ENCODE measurements at places on chromosomes 3 and 15. TPM values are rescaled to one million over a fixed set of nuclear protein-coding genes. Genes with fewer than 3 reads are reported as not detected.

The REC114 gene
- total RNA-seq: not detected

The IFT80 gene
- 25.8 TPM for total RNA-seq

The ARNT2 gene
- total RNA-seq: 6.6 TPM

The ISLR gene
- total RNA-seq: 53.0 TPM

The CBLB gene
- total RNA-seq: 33.6 TPM

The WDR82 gene
- total RNA-seq: 71.0 TPM

The ITIH3 gene
- total RNA-seq: 2.0 TPM

The HYAL1 gene
- 82.4 TPM for total RNA-seq

DNA sequence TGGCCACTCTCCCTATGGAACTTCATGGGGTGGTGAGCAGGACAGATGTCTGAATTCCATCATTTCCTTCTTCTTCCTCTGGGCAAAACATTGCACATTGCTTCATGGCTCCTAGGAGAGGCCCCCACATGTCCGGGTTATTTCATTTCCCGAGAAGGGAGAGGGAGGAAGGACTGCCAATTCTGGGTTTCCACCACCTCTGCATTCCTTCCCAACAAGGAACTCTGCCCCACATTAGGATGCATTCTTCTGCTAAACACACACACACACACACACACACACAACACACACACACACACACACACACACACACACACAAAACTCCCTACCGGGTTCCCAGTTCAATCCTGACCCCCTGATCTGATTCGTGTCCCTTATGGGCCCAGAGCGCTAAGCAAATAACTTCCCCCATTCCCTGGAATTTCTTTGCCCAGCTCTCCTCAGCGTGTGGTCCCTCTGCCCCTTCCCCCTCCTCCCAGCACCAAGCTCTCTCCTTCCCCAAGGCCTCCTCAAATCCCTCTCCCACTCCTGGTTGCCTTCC is 1.9 kb downstream of the RHO start:
- no peak for DNase-seq

- no peak for DNase-seq
Measured at GRCh38 chr15:78453447-78453846, 15.4 kb downstream of the IREB2 start.

DNA sequence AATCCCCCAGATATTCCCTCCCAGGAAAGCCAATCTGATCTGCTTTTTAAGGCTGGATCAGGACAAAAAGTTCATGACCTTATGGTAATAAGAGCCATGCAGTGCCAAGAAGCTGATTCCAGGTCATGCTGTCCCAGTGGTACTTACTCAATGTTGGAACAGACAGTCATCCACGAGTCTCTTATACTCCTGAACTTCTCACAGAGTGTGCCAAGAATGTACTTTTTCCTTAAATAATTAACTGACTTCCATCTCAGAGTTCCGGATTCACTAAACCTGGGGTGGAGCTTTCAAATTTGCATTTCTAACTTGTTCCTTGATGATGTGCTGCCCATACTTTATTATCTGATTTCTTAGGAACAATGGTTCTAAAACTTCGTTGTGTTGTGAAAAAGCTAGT is 3.4 kb upstream of the P3H2 start:
- no peak for DNase-seq

GRCh38 chr3:16668776-16669545 is 63.7 kb upstream of the DAZL start:
- DNase-seq: no peak

DNA sequence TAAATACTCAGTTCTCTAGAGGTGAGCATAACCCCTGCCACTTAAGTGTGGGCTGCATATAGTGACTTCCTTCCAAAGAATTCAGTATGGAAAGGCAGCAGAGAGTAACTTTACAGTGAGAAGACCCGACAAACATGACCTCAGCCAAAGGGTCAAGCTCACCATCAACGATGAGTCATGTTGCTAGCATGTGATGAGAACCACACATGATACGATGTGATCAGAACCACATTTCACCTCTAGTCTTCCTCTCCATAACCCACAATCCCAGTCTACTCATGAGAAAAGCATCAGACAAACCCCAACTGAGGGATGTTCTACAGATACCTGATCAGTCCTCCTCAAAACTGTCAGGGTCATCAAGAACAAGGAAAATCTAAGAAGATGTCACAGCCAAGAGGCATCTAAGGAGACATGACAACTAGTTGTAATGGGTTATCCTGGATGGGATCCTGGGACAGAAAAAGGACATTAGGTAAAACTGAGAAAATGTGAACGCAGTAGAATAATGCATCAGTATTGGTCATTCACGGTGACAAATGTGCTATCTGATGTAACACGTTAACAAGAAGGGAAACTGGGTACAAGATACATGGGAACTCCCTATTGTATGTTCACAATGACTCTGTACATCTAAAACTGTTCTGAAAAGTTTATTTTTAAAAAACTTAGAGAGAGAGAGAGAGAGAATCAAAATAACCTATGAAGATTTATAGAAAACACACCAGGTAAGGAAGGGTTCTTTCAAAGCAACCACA is 28.3 kb downstream of the SEC61A1 start:
- DNase-seq: no peak

GRCh38 chr3:132290833-132291232 is 26.4 kb upstream of the ACP3 start:
- no peak for DNase-seq

DNA sequence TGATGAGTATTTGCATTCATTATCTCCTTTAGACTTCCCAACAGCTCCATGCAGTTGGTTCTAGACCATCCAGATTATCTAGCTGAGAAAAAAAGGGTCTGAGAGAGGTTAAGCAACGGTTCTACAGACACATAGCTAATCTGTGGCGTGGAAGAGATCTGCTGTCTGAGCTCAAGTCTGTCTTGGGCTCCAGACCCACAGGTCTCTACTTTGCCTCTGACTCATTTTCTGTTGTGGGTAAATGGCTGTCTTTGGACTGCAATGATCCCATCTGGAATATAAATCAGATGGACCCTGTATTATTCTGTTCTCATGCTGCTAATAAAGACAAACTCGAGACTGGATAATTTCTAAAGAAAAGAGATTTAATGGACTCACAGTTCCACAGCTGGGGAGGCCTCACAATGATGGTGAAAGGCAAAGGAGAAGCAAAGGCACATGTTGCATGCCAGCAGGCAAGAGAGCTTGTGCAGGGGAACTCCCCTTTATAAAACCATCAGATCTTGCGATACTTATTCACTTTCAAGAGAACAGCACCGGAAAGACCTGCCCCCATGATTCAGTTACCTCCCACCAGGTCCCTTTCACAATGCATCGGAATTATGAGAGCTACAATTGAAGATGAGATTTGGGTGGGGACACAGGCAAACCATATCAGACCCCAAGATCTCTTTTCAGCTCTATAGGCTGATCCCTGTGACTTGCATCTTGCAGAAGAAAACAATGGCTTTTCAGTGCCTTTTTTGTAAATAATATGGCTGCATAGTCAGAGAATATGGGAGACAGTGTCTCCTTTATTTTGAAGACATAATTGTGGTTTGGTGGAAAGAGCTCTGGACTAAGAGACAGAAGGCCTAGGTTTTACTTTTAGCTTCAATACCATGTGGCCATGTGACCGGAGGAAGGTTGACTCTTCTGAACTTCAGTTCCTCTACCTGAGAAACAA is 24.7 kb downstream of the CEMIP start:
- DNase-seq: no peak

- peak; percentile 88 for DNase-seq
Measured at GRCh38 chr3:11643605-11644087, at the start of gene VGLL4. Gene VGLL4, minus strand, starts transcription at chr3:11643915. Its CDS starts 397 bp downstream, at chr3:11643518.

- DNase-seq: no peak
Measured at GRCh38 chr3:54818486-54818885, 109.4 kb downstream of the LRTM1 start.

DNA sequence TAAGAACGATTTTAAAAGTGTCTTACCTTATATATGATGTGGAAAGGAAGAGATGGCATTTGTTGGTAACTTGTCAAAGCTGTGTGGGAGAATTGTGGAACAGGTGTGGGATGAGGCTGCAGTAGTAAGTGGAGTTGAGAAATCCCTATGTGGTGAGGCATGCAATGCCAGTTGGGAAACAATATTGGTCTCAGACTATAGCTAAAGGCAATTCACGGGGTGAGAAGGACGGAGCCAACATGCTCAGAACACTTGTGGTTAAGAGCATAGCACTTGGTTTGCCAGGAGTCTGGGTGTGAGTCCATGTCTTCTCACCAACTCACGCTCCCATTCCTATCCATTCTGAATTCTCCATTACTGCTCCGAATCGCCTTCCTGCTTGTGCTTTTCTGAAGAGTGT is 615.6 kb upstream of the ADAMTS9 start:
- DNase-seq: no peak

GRCh38 chr3:196969134-196969659 is 564 bp upstream of the PIGZ start:
- DNase-seq: no peak

GRCh38 chr3:39146611-39147591 is 6.5 kb downstream of the CSRNP1 start:
- peak; percentile 78 for DNase-seq

DNA sequence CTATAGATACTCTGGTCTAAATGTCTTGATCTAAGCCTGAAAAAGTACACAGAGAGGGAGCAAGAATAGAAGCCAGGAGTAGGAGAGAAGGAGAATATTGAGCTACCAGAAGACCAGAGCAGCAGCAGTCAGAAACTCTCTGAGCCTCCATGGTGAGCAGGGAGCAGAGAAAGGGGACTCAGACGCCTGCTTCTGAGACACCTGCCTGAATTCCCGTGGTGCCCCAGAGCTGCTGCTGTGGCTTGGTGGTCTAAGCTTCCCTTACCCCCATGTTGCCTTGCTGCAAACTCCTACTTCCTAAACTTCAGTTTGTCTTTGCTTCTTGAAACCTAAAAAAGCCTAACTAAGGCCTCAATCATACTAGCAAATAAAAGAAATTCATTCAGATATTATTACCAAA is 94.9 kb upstream of the STRIT1 start:
- DNase-seq: no peak

- no peak for DNase-seq
Measured at GRCh38 chr3:71905426-71905825, 120.5 kb upstream of the PROK2 start.

DNA sequence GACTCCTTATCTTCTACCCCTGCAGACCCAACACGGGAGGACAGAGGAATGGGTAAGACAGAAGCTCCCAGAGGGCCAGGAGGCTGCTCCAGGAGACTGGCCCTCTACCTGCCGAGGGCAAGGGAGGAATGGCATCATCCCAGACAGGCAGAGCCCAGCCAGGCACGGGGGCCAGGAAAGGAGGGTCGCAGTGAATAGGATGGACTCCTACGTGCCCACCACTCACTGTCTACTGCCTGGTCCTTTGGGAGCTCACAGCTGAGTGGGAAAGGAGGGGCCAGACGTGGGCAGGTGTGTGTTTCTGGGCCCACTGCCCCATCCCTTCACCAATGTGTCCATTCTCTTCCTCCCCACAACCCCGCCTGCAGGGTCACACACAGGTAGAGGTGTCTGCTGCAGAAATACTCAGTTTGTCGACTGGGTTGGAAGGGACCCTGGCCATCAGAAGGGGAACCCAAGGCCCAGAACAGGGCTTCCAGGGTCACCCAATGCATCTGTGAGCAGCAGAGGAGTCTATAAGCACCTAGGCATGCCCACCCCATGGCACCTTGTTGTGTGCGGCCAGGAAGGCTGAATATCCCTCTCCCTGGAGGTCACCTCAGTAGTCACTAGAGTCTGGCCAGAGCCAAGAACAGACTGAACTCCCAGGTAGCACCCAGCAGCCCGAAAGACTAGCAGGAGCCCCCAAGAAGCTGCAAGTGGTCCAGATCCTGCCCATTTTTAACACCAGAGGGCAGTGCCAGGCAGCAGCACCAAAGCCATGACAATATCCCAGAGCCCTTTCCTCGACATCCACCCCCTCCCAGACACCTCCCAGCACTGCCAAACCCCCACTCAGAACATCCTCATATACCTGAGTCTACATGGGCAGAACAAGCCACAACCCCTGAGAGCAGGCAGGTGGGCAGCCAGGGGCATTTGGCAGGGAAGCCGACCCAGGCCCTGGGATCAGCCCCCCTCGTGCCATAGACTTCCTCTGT is 24.0 kb downstream of the TKT start:
- no peak for DNase-seq

- no peak for DNase-seq
Measured at GRCh38 chr3:148856384-148856783, 8.7 kb upstream of the CPA3 start.

DNA sequence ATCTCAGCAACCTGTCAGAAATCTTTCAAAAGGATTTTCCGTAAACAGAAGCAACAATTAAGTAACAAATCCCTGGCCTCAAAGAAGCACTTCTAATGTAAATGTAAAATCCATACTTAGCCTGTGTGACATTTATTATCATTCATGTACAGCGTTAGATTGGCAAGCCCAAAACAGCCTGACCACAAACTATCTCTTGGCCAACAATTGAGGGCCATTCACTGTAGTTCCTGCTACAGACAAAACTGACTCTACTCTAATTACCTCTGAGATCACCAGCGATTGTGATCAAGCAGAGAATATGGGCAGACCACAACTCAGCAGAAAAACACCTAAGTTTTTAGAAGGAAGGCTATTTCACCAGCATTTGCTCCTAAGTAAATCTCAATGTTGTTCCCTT is 9.2 kb downstream of the SHQ1 start:
- DNase-seq: no peak

DNA sequence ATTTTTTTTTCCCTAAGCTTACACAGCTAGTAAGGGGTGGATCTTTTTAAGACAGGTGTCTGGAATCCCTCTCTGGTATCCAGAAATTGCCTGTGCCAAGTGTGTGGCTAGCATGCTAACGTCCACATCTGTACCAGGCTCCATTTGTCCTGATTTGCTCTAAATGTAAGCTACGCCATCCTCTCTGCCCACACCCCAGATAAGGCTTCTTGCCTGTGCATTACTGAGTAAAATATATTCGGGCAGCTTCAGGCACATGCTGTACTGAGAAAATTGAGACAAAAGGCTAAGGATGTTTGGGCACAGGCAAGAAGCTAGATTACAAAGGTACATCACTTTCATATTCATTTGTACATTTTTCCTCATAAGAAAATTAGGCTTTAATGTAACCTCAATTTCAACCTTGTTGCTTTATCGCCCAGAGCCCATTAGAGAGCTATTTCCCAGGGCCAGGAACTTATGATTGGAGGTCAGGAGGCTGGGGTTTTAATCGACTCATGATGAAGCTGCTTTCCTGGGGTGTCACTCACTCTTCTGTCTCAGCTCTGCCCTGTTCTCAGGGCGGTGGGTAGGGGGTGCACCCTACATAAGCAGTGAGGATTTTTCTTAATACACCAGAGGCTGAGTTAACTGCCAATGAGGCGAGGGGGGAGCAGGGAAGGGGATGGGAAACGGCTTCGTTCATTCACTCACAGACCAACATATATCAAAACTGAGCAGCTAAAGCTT is 106.3 kb downstream of the RORA start:
- DNase-seq: no peak

- DNase-seq: peak; percentile 72
Measured at GRCh38 chr3:109731639-109732473, 394.5 kb upstream of the DPPA4 start.

Data from mucosa of gallbladder (tissue), 1 donor.